ENCODE measurements at places on chromosomes 16 and 17.
A peak's percentile ranks its signal among the peaks of the same experiment; 100 is the strongest.

DNA sequence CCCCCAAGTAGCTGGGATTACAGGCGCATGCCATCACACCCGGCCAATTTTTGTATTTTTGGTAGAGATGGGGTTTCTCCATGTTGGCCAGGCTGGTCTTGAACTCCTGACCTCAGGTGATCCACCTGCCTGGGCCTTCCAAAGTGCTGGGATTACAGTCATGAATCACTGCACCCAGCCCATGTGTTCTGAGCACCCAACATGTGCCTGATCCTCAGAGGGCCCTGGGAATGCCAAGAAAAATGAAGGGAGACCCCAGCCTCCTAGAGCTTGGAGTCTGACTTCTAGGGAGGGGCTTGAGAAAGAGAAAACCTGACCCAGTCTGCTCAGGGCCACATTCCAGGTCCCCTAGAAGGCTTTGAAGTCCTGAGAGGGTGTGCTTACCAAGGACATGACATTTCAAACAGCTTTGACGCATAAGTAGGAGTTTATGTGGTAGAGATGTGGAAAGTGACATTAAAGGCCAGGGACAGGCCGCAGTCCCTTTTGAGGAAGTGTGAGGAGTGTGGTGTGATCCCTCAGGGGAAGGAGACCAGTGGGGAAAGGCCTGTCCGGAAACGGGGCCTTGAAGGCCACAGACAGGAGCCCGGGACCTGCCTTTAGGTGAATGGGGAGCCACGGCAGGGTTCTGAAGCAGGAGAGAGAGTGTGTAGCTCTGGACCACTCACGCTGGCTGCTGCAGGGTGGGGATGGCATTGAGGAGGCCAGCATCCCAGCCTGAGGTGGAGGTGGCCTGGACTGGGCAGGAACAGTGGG lies 1.1 kb upstream of the CCL22 start:
- no peak for DNase-seq

- no peak for DNase-seq
Observed at GRCh38 chr16:20753727-20754126, 10.1 kb upstream of the ACSM3 start.

- no peak for DNase-seq
Observed at GRCh38 chr17:40326014-40326831, 17.2 kb downstream of the RARA start.

DNA sequence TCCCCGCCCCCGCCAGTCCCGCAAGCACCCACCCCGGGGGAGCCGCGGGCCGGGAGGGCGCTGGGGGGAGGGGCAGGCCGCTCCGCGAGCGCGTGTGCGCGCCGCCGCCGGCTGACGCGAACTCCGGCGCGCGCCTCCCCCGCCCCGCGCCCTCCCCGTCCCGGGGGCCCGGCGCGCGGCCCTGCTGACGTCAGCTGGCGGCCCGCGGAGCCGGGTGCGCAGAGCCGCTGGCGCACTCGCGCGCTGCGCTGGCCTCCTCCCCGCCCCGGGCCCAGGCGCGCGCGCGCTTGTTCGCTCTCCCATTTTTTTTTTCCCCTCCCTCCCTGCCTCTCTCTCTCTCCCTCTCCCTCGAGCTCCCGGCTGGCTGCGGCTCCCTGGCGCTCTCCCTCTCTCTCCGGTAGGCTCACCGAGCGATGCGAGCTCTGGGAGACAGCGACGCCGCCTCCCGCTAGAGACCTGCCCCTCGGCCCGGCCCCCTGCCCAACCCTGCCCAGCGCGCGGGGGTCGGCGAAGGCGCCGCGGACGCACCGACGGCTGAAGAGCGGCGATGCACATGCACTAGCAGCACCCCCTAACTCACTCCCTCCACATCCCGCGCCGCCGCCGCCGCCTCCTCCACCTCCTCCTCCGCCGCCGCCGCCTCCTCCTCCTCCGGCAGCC lies at the start of gene GNAO1:
GNAO1 (plus strand) TSS at position 334 of the 660 bp plus-strand sequence. CDS start 747 bp downstream, outside the sequence.
- peak; percentile 59 for DNase-seq

DNA sequence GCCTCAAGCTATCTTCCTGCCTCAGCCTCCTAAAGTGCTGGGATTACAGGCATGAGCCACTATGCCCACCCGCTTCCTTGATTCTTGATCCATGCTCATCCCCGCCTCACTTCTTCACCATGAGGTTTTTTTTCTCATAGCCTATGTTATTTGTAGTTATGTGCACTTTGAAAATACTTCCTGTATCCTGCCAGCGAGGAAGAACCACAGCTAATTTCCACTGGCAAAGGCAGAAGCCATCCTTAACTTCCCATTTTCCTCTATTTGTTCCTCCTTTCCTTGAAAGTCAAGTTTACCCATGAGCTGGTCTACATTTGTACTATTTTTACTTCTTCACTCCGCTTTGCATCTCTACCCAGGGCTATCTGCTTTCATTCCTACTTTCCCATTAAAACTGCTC lies 189.7 kb upstream of the ZFHX3 start:
- no peak for DNase-seq

DNA sequence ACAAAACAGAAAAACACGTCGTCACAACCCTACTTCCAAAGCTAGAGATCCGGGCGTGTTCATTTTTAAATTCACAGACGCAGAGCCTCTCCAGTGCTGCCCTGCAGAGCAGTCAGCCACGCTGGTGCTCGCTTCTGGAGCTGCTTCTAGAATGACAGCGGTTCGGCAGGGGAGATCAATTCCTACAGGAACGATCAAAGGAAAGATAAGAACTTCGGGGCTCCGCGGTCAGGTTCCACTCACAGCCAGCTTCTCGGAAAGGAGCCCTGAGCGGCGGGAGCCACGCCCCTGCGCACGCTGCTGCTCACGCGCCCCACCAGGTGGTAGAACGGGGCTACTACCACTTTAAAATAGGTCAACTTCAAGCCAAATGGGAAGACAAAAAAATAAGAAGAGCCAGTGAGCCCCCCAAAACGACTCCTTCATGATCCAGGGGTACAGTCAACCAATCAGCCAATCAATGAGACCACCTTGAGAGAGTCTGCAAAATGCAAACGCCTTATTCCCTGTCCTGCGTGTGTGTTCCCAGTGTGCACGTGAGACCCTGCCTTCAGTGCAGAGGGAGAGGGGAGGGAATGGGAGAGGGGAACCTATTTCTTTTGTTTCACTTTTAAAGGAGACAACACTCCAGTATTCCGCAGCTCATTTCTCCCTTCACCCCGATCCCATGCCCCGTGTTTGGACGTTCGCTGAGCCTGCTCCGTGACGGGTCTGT lies 209.7 kb downstream of the RBFOX3 start:
- DNase-seq, result peak; percentile 80

DNA sequence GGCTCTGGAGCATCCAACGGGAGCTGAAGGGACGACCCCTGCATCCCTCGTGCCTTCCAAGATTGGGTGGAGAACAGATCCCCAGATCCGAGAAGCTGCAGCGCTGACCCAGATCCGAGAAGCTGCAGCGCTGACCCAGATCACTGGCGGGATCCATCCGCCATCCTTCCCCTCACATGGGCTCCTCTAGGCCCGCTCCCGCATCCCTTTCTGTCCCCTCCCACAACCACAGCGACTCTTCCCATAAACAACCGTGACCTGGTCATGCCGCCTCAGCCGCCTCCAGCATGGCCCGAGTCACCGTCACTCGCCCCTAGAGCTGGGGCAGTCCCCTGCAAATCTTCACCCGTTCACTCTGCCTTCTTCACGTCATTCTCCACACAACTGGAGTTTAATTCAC lies 124.9 kb downstream of the UTP18 start:
- no peak for DNase-seq

Measured in muscle of arm (tissue), 14 donors.